SJSA1 (cell line): ENCODE measurements at places on chromosomes 13 and 19.
A peak's percentile ranks its signal among the peaks of the same experiment; 100 is the strongest.

DNA sequence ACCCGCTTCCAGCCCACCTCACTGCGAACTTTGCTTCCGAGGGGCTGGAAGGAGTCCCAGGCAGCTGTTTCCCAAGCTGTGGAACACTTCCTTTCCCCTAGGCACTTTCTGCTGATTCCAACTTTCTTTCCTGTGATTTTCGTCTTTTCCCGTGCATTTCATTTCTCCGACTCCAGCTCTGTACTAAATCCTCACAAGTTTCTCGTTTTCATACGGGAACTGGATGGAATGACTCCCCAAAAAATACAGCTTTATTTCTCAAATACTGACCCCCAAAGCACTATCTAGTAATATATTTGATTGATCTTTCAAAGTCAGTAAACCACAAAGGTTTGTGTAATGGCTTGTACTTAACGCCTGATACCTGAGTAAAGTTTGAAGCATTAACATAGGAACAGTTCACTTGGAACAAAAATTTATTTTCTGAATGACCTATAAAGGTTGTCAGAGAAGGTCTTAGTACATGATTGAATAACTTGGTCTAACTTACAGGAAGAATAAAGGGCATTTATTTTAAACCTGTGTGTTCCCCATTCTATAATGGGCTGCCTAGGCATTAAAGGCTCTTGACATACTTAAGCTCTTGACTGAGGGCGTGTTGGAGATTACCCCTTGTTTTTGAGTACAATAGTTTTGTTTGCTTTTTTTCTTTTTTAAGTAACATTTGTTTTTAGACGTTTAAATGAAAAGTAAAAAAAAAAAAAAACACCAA lies 1.3 kb upstream of the PCDH9 start:
- no peaks in the 10 kb centered on the region for H3K36me3 ChIP-seq
- peak overlapping the region; percentile 61 for H3K4me3 ChIP-seq
- no peaks in the 10 kb centered on the region for H3K4me1 ChIP-seq
- no peaks in the 10 kb centered on the region for H3K27me3 ChIP-seq

GRCh38 chr19:35278578-35279284 lies 3.6 kb upstream of the HAMP start:
- H3K27me3 ChIP-seq: no peaks in the 10 kb centered on the region
- DNase-seq: no peak

DNA sequence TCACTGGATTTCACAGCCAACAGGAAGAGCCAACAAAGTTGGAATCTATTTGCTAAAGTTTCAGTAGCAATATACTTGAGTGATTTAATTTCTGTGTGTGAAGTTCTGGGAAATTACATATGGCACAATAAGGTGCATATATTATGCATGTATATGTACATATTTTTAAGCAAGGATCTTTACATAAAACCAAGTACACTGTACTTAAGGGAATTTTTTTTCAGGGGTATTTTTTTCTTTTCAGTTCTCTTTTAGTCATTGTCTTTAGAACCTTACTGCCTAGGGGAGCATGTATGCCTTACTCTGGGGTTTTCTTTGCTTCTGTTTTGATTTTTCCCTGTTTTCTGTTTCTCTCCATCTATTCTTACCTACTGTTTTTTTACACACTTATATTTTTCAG lies 7.4 kb downstream of the RAP2A start:
- H3K27me3 ChIP-seq: no peaks in the 10 kb centered on the region
- no peak for DNase-seq
- H3K4me1 ChIP-seq: peaks cover 1% of the 10 kb centered on the region; the same call in 1 of the 2 replicates
- peaks cover 24% of the 10 kb centered on the region for H3K36me3 ChIP-seq

DNA sequence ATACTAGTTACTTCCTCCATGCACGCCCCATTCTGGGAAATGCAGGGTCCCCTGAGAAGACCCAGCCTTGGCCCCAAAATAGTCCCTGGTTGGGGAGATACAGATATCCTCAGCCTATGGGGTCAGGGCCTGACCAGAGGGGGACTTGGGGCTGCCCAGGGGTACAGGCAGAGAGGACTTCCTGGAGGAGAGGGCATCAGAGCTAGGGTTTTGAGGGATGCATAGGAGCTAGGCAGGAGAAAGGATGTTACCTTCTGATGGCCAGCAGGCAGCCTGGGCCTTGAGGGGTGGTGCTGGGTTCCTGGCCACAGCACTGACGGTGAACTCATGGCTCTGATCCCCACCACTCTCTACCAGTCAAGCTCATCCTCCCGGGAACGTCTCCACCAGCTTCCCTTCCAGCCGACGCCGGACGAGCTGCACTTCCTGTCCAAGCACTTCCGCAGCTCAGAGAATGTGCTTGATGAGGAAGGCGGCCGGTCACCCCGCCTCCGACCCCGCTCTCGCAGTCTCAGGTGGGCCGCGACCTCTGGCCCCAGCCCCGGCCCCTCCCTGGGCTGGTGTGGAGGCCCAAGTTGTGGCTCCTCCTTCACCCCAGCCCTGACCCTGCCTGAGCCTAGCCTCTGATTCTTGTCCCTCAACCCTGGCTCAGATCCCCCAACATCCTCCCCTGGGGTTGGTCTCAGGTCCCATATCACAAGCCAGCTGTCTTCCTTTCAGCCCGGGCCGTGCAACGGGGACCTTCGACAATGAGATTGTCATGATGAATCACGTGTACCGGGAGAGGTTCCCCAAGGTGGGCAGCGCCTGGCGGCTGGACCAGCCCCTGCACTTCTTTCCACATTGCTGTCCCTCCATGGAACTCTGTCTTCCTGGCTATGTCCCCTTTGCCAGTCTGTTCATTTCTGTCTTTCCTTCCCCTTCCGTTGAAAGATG lies 25.6 kb downstream of the MAST3 start:
- no peaks in the 10 kb centered on the region for H3K27me3 ChIP-seq
- H3K27ac ChIP-seq: no peak overlapping the region
- no peak for DNase-seq
- H3K36me3 ChIP-seq: peaks cover 8% of the 10 kb centered on the region

GRCh38 chr19:18594824-18595373 lies 6.3 kb downstream of the REX1BD start:
- no peak overlapping the region for H3K4me3 ChIP-seq
- H3K27ac ChIP-seq: no peak overlapping the region
- H3K4me1 ChIP-seq: peaks cover 8% of the 10 kb centered on the region
- no peak for DNase-seq
- peaks cover 16% of the 10 kb centered on the region for H3K36me3 ChIP-seq

GRCh38 chr13:82292334-82292733 lies 1589.9 kb downstream of the SLITRK1 start:
- H3K27ac ChIP-seq: no peak overlapping the region
- H3K36me3 ChIP-seq: no peaks in the 10 kb centered on the region
- H3K4me3 ChIP-seq: no peak overlapping the region

- no peak overlapping the region for H3K27ac ChIP-seq
- no peaks in the 10 kb centered on the region for H3K4me1 ChIP-seq
- H3K27me3 ChIP-seq: no peaks in the 10 kb centered on the region
- no peak for DNase-seq
- no peak overlapping the region for H3K4me3 ChIP-seq
- peaks cover 61% of the 10 kb centered on the region for H3K36me3 ChIP-seq
These were observed 23.3 kb downstream of the ZNF787 start for GRCh38 chr19:56097776-56098175.

DNA sequence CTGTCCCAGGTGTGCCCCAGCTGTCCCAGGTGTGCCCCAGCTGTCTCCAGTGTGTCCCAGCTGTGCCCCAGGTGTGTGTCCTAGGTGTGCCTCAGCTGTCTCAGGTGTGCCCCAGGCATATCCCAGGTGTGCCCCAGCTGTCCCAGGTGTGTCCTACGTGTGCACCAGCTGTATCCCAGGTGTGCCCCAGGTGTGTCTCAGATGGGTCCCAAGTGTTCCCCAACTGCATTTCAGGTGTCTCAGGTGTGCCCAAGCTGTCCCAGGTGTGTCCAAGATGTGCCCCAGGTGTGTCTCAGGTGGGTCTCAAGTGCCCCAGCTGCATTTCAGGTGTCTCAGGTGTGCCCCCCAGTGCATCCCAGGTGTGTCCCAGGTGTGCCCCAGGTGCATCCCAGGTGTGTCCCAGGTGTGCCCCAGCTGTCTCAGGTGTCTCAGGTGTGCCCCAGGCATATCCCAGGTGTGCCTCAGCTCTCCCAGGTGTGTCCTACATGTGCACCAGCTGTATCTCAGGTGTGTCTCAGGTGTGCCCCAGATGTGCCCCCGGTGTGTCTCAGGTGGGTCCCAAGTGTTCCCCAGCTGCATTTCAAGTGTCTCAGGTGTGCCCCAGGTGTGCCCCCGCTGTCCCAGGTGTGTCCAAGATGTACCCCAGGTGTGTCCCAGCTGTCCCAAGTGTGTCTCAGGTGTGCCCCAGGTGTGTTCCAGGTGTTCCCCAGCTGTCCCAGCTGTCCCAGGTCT lies 1.3 kb upstream of the GRK1 start:
- no peak overlapping the region for H3K27ac ChIP-seq
- no peaks in the 10 kb centered on the region; the same call in 1 of the 2 replicates for H3K36me3 ChIP-seq
- peak; percentile 58 for DNase-seq
- peaks cover 7% of the 10 kb centered on the region for H3K4me1 ChIP-seq
- H3K27me3 ChIP-seq: peaks cover under 1% of the 10 kb centered on the region; the same call in 1 of the 2 replicates

DNA sequence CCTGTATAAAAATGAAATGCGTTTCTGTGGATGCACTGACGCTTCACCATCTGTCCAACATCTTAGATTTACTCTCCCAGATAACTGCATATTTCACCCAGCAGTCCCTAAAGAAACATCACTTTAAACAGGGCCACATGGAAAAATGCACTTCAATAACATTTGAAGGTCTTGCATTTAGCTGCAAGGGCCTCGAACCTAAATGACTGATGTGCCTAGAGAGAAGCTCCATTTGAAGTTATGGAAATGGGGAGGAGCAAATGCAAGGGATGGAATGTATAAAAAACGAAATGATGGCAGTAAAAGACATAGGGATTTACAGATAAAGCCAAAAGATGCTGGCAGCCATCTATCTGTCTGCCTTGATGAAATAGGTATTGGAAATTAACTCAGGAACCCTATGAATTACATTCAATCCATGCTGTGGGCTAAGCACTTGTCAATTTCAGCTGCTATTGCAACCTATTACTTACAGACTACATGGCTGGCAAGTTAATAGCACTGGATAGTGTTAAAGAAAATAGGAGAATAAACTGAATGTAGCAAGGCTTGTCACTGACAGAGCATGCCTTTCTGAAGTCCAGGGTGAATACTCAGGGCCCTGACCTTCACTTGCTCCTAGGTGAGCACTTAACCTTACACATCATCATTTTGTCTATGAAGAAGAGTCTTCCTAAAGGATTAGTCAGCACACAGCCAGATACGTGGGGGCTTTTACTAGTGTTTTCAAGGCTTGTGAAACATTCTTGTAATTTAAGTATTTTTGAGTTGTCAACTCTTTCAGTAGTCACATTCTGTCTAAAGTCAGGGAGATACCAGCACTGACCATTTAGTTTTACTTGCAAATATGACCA lies 963.4 kb downstream of the PCDH17 start:
- H3K4me3 ChIP-seq: no peak overlapping the region
- no peaks in the 10 kb centered on the region for H3K27me3 ChIP-seq
- H3K36me3 ChIP-seq: no peaks in the 10 kb centered on the region
- no peak overlapping the region for H3K27ac ChIP-seq

- no peak for DNase-seq
- H3K27me3 ChIP-seq: no peaks in the 10 kb centered on the region
- H3K36me3 ChIP-seq: no peaks in the 10 kb centered on the region
- H3K4me3 ChIP-seq: no peak overlapping the region
- H3K4me1 ChIP-seq: no peaks in the 10 kb centered on the region
These were observed 227.9 kb upstream of the ARGLU1 start for GRCh38 chr13:106795847-106796246.

- no peak for DNase-seq
- no peaks in the 10 kb centered on the region for H3K4me1 ChIP-seq
- no peak overlapping the region for H3K27ac ChIP-seq
- H3K27me3 ChIP-seq: no peaks in the 10 kb centered on the region
- no peaks in the 10 kb centered on the region for H3K36me3 ChIP-seq
These were observed 542.3 kb upstream of the ATXN8OS start for GRCh38 chr13:69565334-69565733.

- peak overlapping the region; percentile 37 for H3K4me3 ChIP-seq
- peaks cover 72% of the 10 kb centered on the region for H3K27me3 ChIP-seq
- no peak for DNase-seq
- H3K27ac ChIP-seq: no peak overlapping the region
These were observed 427 bp downstream of the RTBDN start for GRCh38 chr19:12833738-12834565.

DNA sequence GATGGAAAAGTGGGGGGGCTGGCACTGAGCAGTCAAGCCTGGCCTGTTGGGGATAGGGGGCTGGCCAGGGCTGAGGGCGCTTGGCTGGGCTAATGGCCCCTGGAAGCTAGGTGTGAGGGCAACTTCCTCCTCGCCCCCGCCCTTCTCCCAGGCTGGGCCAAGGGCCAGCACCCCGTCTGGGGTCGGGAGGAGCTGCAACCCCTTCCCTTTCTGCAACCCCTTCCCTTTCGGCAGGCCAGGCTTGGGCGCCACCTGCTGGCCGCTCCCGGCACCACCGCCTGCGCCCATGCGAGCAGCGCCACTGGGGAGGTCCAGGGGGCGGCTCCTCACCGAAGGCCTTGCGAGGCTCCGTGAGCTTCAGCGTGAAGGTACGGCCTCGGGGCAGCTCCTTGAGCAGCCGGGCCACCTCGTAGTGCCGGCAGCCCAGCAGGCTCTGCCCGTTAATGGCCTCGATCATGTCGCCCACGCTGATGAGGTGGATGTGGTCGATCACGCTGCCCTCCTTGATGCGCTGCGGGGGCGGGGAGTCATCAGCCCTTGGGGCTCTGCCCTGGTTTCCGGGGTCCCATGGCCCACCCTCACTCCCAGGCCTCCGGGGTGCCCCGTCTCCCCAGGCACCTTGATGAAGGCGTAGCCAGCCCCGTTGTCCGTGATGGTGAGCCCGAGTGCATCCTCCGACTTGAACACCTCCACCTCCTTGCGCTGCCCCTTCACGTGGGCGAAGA lies 5.0 kb upstream of the PTGER1 start:
- H3K36me3 ChIP-seq: peaks cover 69% of the 10 kb centered on the region
- no peak overlapping the region for H3K27ac ChIP-seq
- peaks cover 9% of the 10 kb centered on the region for H3K4me1 ChIP-seq
- no peak for DNase-seq
- H3K27me3 ChIP-seq: peaks cover under 1% of the 10 kb centered on the region; the same call in 1 of the 2 replicates
- H3K4me3 ChIP-seq: no peak overlapping the region

GRCh38 chr19:32022044-32022640 lies 323.3 kb upstream of the ZNF507 start:
- peak; percentile 92 for DNase-seq
- H3K4me1 ChIP-seq: peaks cover 35% of the 10 kb centered on the region
- peak overlapping the region; percentile 68 for H3K27ac ChIP-seq

- DNase-seq: no peak
- no peak overlapping the region for H3K27ac ChIP-seq
- H3K4me1 ChIP-seq: peaks cover under 1% of the 10 kb centered on the region; the same call in 1 of the 2 replicates
- no peaks in the 10 kb centered on the region for H3K27me3 ChIP-seq
- H3K36me3 ChIP-seq: no peaks in the 10 kb centered on the region
- no peak overlapping the region for H3K4me3 ChIP-seq
These were observed 102.9 kb downstream of the SHISA2 start for GRCh38 chr13:25948910-25949309.

DNA sequence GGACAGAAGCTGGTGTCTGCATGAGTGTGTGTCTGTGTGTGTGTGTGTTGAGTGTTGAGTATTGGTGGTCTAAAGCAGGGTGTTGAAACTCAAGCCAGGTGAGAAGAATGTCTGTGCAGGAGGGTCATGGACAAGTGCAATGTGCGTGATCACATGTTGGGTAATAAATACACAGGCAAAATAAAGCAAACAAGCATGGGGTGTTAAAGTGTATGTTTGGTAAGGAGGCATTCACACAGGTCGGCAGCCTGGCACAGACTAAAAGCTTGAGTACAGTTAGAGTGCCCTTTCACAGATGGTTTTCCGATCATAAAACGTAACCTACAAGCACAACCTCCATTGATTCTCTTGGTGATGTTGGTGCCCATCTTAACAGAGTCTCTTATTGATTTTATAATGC lies 476.9 kb upstream of the KLHL1 start:
- H3K4me1 ChIP-seq: no peaks in the 10 kb centered on the region
- H3K4me3 ChIP-seq: no peak overlapping the region
- no peaks in the 10 kb centered on the region for H3K27me3 ChIP-seq
- no peak for DNase-seq
- no peak overlapping the region for H3K27ac ChIP-seq
- no peaks in the 10 kb centered on the region for H3K36me3 ChIP-seq
